ENCODE measurements at places on chromosomes 4 and X. TPM values are rescaled to one million over a fixed set of nuclear protein-coding genes. Genes with fewer than 3 reads are reported as not detected.

DNA sequence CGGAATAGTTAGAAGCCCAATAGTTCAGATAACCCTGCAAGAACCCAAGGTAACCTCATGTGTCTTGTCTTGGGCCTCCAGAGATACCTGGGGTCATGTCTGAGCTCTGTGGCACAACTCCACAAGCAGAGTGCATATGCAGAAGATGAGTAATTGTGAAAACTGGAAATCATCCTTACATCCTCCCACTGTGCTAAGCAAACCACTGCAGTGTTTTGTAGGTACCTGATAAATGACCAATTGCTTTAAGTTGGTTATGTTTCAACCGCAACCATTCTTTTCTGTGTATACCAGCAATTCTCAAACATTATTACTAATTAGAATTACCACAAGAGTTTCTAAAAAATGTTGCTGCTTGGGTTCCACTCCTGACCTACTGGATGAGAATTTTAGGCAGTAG is 73.2 kb downstream of the CBLL2 start:
- DNase-seq = no peak

- peak; percentile 56 for DNase-seq
Measured at GRCh38 chr4:6546681-6547447, 28.1 kb upstream of the MAN2B2 start.

- no peak for DNase-seq
Measured at GRCh38 chr4:173246719-173247118, 78.1 kb downstream of the GALNT7 start.

Gene FGA
- not detected for total RNA-seq

Gene MAPK10
- 92.6 TPM for total RNA-seq

Gene CXCL8
- total RNA-seq = not detected

All from glutamatergic neuron (in vitro differentiated cells).